Liver (tissue), 10 donors: ENCODE measurements at places on chromosomes 2 and 18. TPM values are rescaled to one million over a fixed set of nuclear protein-coding genes. Genes with fewer than 3 reads are reported as not detected.

DNA sequence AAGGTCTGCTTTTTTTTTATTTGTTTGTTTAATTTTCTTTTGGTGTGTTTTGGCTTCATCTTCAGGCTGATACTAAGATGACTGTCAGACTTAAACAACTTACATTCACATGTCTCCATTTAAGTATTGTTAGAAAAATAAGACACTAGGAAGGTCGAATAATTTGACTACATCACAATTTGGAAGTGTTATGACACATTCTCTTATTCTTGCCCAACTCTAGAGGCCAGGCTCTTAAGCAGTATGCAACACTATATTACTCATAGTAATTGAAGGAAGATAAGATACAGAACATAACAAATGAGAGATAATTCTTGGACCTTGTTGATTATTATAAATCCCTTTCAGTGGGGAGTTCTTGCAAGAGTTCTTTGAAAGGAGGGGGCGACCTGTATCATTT is 295.3 kb upstream of the COL3A1 start:
- DNase-seq = no peak

DNA sequence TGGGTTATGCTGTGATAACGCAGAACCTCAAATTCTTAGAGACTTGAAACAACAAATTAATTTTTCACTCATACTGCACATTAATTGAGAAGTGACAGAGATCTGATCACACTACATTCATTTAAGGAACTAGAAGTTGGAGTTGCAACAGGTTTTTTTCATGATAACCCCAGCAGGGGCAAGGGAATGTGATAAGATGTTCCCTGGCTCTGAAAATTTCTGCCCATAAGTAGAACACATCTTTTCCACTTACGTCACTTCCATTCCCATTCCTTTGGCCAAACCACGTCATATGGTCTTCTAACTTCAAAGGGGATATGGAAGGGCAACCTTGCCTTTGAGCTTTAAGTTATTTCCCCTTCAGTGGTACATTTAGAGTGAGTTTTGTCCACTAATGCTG is 29.7 kb upstream of the PSME4 start:
- DNase-seq = no peak

DNA sequence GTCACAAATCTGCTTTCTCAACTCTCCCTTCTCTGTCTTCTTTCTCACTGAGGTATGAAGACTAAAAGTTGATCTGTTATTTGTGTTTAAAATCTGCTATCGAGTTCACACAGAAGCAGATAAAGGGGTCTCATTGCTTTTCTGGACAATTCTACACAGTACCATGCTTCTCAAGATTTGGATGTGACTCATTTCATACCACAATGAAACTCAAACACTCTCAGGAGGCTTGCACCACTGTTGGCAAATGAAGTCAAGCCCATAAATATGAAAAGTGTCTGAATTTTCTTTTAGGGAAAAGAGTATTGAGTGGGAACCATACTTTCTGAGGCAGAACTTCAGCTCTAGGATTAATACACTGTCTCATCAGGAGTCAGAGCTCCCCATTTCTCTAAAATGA is 274.6 kb upstream of the CYRIA start:
- no peak for DNase-seq

DNA sequence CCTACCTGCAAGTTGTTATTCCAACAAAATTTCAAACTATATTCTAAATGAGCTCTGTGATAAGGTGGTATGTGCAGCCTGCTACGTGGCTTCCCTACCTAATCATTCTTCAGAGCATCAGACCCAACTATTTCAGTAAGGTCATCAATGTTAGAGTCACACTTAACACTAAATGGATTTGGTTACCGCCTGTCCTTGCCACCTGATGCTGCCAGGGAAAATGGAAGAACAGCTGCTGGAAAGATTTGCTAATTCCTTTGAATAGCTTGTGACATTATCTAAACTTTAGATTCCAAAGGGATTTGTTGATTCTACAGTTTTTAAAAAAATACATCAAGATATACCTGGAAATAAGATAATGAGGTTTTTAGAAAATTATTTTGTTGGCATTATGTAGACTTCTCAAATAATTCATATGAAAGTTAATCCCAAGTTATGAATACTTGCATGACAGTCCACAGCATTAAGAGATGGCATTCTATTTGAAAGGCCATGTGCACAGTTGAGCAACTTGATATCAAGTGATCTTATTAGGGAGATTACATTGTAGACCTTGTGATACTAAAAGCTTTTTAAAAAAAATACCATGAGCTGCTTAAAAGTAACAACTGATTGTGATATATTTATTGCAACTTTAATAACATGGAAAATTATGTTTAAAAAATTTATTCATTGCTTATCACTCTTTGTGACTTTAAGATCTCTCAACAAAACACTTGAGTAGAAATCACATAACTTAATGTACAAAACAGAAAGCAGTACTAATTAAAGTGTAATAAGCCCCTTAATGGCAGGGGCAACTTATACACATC is 98.3 kb upstream of the UGP2 start:
- DNase-seq = no peak

DNA sequence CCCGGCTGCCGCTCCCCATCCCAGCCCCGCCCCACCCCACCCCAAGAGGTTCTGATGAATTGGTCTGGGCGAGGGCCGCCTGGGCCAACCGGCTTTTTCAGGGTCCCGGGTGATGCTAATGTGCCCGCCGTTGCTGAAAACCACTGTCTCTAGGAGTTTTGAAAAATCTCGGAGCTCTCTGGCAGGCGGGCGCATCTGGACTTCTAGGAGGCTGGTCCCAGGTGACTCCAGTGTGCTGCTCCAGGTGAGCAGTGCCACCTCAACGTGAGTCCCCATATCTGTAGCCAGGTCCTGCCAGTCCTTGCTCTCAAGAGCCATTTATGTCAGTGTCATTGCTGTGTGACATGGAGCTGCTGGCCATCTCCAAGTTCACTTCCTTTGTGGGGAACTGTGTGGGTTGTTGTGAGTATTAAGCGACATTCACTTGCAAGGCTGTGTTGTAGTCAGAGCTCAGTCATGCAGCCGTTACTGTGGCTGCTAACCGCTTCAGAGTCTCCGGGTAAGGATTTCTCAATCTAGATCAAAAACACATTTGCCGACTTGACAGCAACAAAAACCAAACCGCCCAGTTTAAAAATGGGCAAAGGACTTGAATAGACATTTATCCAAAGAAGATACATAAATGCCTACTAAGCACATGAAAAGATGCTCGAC is at the start of gene RFX8:
RFX8 (minus strand) TSS at position 382 of the 654 bp plus-strand sequence. CDS start 8,264 bp downstream, outside the sequence.
- DNase-seq = no peak

DNA sequence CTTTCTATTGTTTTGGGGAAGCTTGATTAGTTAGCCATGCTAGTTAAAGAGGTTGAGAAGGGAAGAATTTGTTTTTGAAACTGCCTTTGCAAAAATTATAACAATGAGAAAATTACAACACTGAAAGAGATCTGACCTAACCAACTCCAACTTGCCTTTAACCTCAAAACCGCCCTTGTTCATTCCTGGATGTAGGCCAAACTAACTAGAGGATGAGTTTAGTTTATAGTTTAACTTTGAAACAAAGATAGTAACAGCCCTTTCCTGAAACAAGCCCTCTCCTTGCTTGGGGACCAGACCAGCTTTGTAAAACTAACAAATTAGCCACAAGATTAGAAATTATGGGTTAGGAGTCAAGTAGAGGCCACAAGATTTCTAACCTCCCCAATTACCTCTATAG is 713.9 kb downstream of the CPS1 start:
- DNase-seq = no peak

- DNase-seq = no peak
Measured at GRCh38 chr18:36613810-36614209, 215.0 kb downstream of the TPGS2 start.

- DNase-seq = no peak
Measured at GRCh38 chr2:241802421-241803318, 6.3 kb upstream of the NEU4 start.

DNA sequence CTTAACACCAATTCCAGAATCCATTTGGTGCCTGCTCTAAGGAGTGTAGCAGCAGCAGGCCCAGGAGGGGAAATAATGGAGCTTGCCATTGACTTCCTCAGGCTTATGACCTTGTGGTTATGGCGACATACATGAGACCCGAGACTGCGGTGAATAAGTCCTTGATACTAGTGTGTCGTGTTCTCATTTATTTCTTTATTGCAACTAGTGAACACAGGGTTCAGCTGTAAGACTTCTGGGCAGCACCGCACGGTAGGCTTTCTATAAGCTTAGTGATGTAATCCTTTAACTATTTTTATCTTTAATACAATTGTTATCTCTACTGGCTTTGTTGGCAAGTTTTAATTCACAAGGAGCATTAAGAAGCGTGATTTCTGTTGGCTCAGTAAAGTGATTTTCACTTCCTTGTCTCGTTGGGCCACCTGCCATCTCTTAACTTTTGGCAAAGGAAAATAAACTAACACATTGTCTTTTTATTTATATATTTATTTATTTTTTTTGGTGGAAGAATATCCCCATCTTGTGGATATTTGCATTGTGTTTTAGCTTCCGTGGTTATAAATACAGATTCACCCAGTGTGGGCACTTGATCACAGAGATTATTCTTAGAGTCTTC is 139.8 kb downstream of the LTBP1 start:
- DNase-seq = no peak

Gene LHCGR
- not detected for polyA plus RNA-seq

Gene PROM2
- 0.30 TPM for polyA plus RNA-seq
